ENCODE measurements at places on chromosomes 12 and 14. TPM values are rescaled to one million over a fixed set of nuclear protein-coding genes. Genes with fewer than 3 reads are reported as not detected.

Gene KLHL33
- not detected for total RNA-seq

Gene FGF6
- total RNA-seq: not detected

Gene GALNT6
- not detected for total RNA-seq

Gene PRICKLE1
- total RNA-seq: 24.6 TPM

Gene TESPA1
- total RNA-seq: not detected

Gene DDIT3
- 194 TPM for total RNA-seq

Gene RTN1
- 70.2 TPM for total RNA-seq

Gene LIN7A
- 42.9 TPM for total RNA-seq

Gene CCDC60
- total RNA-seq: not detected

Gene PTHLH
- total RNA-seq: 3.1 TPM

Gene HOXC6
- 0.89 TPM for total RNA-seq

Gene SOAT2
- not detected for total RNA-seq

Gene CCDC63
- total RNA-seq: not detected

Gene RND1
- not detected for total RNA-seq

Gene AEBP2
- total RNA-seq: 10.1 TPM

Gene FITM1
- total RNA-seq: 0.45 TPM

Gene CCDC38
- total RNA-seq: 0.89 TPM

Gene SPRYD4
- total RNA-seq: 1.8 TPM

Gene ESYT1
- 108 TPM for total RNA-seq

- DNase-seq: peak; percentile 86
Measured at GRCh38 chr14:106872611-106873446, 1346.4 kb downstream of the TMEM121 start.

- DNase-seq: no peak
Measured at GRCh38 chr14:54291491-54292191, 105.2 kb upstream of the CDKN3 start.

DNA sequence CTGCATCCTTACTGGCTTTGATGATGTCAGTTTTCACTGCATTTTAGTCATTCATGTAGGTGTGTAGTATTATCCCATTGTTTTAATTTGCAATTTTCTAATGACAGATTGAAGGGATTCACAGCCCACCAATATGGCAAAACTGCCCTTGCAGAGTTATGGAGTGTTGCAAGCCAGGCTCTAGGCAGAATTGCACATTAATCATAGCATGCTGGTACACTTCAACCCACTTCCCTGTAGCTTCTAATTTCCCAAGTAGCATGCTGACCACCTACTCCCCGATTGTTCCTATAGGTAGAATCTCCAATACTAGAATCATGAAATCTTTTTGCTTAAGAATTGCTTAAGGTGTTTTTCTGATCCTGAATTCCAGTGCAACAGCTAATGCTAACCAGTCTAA lies 5.2 kb upstream of the RNASE6 start:
- DNase-seq: no peak

- DNase-seq: no peak
Measured at GRCh38 chr12:4643747-4644146, 5.1 kb downstream of the AKAP3 start.

GRCh38 chr12:132250707-132251106 lies 78.7 kb downstream of the GALNT9 start:
- no peak for DNase-seq

GRCh38 chr14:76257111-76257803 lies 105.5 kb downstream of the GPATCH2L start:
- DNase-seq: no peak

GRCh38 chr14:21997300-21997699 lies 323.7 kb upstream of the OR4E1 start:
- peak; percentile 30 for DNase-seq

GRCh38 chr12:94182986-94183707 lies 34.8 kb downstream of the PLXNC1 start:
- no peak for DNase-seq

GRCh38 chr12:63843254-63843720 lies 1.2 kb upstream of the SRGAP1 start:
- no peak for DNase-seq

GRCh38 chr12:103912069-103912468 lies 18.1 kb upstream of the HSP90B1 start:
- no peak for DNase-seq

DNA sequence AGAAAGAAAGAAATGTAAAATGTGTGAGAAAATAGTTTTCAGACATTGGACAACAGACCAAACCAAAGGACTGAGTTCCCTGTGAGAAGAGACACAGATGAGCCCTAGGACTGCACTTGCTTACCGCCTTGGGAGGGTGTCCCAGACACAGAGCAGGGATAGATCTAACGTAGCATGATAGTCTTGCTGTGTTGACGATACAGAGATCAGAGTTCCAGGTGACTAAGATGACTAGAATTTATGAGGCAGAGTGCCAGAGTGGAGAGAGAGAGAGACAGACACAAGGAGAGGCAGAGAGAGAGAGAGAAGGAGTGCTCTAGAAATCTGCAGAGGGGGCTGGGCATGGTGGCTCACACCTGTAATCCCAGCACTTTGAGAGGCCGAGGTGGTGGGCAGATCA lies 148.2 kb upstream of the LMNTD1 start:
- DNase-seq: peak; percentile 12

- DNase-seq: no peak
Measured at GRCh38 chr14:97213720-97214119, 416.5 kb downstream of the VRK1 start.

- no peak for DNase-seq
Measured at GRCh38 chr12:26092346-26093105, 32.3 kb downstream of the BHLHE41 start.

DNA sequence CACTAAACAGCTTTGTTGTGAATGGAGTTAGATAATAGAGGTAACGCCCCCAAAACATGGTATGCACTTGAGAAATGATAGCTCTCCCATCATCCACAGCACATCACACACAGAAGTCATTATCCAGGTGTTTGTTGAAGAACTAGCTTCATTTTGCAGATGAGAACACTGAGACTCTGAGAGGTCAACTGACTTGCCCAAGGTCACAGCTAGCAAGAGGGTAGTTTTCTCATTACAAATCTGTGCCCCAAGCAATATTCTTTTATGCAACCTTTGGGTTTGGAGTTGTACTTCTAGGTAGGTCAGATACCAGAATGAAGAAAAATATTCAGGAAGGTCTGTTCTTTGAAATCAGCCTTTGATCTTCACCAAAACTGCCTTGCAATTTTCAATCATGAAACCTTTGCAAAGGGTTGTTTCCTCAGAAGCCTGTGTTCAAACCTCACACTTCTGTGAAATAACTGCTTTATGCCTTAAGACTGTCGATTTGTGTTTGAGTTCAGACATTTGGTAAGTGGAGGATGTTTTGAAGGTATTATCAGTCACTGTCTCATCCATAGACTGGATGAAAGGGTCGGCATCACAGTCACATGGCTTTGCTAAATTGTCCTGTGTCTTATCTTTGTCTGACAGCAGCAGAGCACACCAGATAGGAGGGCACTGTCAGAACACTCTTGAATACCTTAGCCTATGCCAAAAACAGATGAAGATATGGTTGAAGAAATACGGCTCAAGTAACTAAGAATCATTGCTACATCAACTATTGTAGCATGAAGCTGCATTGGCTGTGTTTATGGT lies 233.2 kb upstream of the BTG1 start:
- no peak for DNase-seq

- no peak for DNase-seq
Measured at GRCh38 chr12:90404071-90404470, 550.9 kb downstream of the CCER1 start.

- DNase-seq: no peak
Measured at GRCh38 chr14:85319101-85319500, 210.8 kb upstream of the FLRT2 start.

- no peak for DNase-seq
Measured at GRCh38 chr14:105690671-105691070, 164.3 kb downstream of the TMEM121 start.

GRCh38 chr12:82971584-82971983 lies 284.9 kb downstream of the TMTC2 start:
- no peak for DNase-seq

- DNase-seq: no peak
Measured at GRCh38 chr12:14252697-14253096, 112.8 kb upstream of the ATF7IP start.

DNA sequence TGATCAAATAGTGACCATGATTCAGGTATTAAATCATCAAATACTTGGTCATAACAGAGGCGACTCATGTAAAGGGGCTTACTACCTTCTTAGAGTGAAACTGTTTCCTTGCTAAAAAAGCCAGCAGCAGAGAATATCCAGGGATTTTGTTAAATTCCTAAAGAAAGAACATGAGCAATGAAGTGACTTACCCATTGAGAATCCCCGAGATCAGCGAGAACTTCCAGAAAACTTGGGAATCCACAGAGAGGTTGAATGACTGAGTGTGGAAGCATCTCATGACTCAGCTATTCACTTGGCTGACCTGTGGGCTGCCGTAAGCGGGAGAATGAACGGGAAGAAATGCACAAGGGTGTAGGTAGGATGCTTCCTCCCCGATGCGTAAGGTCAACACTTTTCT lies 85.3 kb upstream of the KCNA1 start:
- DNase-seq: no peak

GRCh38 chr12:97283297-97283696 lies 179.3 kb upstream of the RMST start:
- DNase-seq: no peak

DNA sequence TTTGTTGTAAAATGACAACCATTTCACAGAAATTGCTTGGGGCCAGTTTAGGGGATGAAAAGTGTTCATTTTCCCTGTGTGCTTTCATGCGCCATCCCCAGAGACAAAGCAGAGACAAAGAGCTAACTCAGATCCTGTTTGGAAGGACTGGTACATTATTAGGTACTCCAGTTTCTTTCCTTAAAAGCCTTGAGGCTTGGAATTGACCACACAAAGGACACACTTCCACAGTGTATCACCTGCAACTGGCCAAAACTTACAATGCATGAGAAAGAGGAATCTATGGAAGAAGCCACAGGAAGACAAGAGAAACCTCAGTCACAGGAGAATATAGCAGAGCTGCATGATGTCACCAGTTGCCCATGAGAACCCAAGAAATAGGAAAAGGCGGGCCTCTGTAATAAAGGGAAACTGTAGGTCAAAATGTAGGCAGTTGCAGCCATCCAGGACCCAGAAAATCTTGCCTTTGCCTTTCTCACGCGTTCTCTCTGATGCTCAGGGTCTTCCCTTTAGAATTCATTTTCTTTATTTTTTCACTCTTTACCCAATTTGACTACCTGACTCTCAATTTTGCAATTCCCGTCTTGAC lies 339.0 kb downstream of the RMST start:
- no peak for DNase-seq

DNA sequence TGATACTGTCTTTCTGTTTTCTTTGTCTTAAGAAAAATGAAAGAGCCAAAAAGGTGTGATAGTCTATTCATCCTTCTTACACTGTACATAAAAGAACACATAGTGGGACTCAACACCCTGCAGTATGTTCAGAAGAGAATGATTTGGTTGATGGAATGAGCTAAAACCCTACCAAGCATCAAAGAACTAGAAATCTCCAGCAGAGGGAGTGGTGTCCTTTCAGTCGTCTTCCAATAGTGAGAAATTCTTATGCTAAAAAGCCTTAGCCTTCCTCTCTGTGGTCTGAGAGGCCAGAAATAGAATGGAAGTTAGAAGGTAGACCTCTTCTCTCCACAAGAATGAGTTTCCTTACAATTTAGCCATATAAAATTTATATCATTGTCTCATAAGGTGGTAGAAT lies 393.4 kb upstream of the SEL1L start:
- no peak for DNase-seq

DNA sequence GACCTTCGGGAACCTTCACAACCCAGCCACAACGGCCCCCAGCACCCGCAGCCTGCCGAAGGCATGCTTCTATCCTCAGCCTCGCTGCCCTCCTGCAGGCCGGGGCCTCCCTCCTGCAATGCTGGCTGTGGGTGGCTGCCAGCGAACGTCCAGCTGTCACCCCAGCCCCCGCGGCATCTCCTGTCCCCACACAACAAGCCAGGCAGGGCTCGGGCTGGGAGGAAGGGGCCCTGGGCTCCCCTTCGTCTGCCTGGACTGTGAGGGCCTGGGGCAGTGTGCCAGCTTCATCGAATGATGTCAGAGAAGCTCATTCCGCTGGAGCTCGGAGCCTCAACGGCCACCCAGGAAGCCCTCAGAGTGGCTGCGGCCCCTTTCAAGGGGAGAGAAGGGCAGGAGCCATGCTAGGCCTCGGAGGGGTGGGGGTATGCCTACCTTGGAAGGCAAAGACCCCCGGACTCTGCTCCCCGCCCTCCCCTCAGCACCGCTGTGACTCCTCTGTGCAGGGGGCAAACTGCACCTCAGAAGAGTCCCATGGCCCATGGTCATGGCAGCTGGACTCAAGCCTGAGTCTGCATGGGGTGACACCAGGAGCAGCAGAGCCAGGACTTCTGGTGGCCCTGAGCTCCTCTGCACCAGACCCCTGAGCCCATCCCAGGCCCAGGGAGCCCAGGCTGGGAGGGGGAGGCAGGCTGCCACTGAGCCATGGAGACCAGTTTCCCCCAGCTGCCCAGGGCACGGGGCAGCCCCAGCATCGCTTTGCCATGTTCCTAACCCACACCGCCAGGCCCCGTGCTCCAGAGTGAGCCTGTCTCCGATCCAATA lies 24.7 kb upstream of the C14orf180 start:
- no peak for DNase-seq

DNA sequence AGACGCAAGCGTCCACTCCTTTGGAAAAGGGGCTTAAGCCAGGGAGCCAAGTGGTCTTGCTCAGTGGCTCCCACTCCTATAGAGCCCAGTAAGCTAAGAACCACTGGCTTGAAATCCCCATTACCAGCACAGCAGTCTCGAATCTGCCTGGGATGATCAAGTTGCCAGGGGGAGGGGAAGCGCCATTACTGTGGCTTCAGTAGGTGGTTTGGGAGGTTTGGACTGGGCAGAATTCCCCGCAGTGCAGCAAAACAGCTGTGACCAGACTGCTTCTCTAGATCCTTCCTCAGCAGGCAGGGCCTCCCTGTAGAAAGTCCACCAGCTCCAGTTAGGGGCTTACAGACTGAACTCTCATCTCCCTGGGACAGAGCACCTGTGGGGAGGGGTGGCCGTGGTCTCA lies 115.4 kb downstream of the TMEM117 start:
- no peak for DNase-seq

Data from NCI-H460 (cell line).